ENCODE measurements at places on chromosomes 1 and 21.

GRCh38 chr21:33690874-33691273, 48.6 kb downstream of the ITSN1 start:
- no peak for DNase-seq

- DNase-seq, result no peak
These were observed 124.7 kb downstream of the NAV1 start for GRCh38 chr1:201663491-201664113.

GRCh38 chr1:51622455-51622913, 5.6 kb downstream of the OSBPL9 start:
- peak; percentile 40 for DNase-seq

DNA sequence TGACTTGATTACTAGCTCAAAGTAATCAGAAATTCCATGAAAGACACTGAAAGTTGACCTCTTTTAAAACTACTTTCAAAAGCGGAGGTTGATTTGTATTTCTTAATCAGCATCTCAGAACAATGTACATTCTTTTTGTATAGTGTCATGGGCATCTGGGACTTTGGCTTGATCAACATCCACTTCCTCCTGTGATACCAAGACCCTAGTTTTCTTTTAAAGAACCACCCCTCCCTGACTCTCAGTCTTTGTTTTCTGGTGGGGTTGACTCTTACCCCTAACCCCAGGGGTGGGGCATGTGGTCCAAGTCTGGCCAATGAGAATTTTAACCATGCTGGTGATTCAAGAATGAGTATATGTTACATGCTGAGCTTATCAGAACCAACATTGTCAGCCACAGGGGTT, 21.7 kb upstream of the IRF2BP2 start:
- DNase-seq, result no peak

GRCh38 chr1:101235696-101236515, 913 bp upstream of the S1PR1 start:
- DNase-seq, result no peak

GRCh38 chr1:186443638-186444037, 17.3 kb downstream of the PDC start:
- DNase-seq, result no peak

GRCh38 chr1:6473156-6473555, 7.2 kb upstream of the TNFRSF25 start:
- no peak for DNase-seq

DNA sequence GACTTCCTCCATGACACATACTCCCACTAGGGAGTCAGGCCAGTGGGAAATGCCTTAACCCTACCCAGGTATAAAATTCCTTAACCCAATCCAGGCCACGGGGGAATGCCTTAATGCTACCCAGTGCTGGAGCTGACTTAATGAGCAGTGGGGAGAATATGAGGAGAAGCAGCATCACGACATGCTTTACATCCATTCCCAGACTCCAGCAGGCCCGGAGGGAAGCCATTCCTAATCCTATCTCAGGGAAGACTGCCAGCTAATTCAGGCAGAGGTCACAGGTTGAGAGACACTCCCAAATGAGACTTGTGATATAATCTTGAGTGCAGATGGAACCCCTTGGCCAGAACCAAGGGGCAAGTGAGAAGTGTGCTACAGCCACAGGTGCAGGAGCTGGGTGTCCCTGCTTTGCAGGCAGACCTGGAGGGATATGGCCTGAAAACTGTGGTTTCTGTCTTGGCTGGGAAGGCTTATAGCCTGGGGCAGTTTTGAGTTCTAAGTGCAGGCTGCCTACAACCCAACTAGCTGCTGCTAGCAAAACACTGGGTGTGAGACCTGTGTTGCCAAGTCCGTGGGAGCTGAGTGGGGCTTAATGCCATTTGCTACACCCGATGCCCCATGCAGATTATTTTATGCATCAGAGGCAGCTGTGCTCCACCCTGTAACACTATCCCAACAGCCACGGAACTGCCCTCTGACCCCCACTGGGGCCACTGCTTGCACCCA, 45.1 kb upstream of the GUCA2A start:
- no peak for DNase-seq

DNA sequence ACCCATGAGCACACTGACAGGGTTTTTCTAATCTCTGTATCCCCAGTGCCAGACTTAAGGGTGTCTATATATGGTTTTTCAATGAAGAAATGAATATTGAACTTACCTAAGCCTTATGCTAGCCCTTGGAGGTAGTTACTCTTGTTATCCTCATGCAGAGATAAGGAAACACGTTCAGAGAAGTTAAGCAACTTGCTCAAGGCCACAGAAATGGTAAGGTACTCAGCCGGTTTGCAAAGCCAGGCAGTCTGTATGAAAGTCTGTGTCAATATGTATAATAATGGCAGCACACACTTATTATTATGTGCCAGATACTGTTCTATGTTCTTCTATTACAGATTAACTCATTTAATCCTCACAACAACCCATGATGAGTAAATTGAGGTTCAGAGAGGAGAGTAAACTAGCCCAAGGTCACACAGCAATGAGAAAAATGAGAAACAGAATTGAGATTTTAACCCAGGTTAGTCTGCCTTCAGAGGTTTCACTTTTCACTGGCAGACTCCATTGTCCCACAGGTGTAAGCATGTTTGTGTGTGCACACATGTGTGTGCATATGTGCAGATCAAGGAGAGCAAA, 54.6 kb upstream of the CSF3R start:
- DNase-seq, result no peak

DNA sequence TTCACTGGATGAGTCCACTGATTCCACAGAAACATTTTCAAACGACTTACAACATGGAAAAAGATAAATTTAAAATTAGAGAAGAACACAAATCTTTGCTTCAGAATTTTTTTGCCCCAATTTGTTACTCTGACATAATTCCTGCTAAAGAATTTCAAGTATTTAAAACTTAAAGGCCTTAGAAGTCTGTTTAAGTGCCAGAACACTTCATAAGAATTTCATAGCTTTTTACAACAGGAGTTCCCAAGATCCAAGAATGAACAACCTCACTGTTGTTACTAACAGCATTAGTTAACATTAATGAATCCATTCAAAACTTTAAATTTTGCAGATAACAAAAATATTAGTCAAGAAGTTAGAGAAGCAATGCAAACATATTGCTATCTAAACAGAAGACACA, 31.7 kb downstream of the ARHGAP29 start:
- DNase-seq, result no peak

- no peak for DNase-seq
These were observed 16.7 kb downstream of the CHD5 start for GRCh38 chr1:6163191-6163972.

- DNase-seq, result no peak
These were observed 24.3 kb upstream of the DIP2A start for GRCh38 chr21:46434322-46434958.

DNA sequence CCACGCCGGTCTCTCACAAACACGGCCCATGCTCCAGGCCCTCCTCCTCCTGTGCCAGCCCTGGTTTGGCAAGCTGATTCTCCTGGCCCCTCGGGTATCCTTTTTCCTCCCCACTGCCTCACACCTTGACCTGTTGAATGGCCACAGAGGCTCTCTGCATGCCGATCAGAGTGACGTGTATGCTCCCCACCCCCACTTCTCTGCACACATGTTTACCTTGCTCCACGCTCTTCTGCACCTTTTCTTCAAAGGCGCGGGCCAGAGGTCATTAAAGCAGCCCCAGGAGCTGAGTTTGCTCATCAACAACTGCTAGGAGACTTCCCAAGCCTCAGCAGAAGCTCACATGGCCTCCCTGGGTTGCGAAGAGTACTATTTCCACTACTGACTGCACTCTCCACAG, 139.3 kb upstream of the EDN2 start:
- DNase-seq, result no peak

GRCh38 chr21:15273244-15273643, 208.4 kb upstream of the NRIP1 start:
- DNase-seq, result no peak

DNA sequence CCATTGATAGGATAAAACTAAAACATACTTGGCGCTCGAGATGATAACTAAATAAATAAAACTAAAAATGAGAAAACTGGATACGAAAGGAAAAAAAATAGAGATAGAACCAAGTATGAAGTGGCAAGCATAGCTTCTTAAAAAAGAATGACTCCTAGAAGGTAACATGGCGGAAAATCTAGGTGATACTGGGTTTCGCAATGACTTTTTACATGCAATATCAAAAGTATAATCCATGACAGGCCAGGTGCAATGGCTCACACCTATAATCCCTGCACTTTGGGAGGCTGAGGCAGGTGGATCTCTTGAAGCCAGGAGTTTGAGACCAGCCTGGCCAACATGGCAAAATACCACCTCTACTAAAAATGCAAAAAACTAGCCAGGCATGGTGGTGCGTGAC, 70.7 kb downstream of the ACBD6 start:
- DNase-seq, result no peak

DNA sequence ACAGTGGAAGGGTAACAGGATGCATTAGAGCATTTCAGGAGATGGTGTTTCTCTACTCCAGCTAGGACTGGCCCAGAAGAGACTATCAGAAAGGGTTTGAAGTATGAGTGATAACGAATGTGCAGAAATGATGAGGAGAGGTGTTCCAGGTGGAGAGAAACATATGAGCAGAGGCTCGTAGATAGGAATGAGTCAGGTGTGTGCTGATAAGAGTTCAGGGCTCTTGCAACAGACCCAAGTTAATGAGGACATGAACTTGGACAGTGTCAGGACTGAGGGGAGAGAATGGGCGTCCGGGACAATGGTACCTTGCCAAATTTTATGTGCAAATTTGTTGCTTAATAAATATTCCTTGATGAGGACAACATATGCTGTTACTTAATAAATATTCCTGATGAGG, 183.9 kb upstream of the NFIA start:
- no peak for DNase-seq

DNA sequence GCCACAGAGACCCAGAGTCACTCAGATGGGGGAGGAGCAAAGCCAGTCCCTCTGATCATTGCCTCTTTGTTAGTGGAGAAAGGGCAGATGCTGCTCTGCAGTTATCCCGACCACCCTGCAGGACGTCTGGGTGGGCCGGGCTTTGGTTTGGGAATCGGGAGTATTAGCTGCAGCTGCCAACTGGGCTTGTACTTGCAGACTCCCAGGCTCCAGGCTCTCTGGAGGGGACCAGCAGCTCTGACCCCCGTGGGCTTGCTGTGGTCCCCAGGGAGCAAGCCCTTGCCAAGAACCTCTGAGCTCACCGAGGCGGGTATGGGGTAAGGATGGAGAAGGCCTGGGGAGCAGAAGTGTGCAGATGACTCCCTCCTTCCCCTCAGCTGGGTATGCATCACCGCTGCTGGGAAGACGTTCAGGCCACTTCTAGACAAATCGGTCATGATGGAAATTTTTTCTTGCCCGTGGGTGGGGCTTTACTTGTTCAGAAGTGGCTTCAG, 21.6 kb downstream of the MAPKAPK2 start:
- peak; percentile 82 for DNase-seq

DNA sequence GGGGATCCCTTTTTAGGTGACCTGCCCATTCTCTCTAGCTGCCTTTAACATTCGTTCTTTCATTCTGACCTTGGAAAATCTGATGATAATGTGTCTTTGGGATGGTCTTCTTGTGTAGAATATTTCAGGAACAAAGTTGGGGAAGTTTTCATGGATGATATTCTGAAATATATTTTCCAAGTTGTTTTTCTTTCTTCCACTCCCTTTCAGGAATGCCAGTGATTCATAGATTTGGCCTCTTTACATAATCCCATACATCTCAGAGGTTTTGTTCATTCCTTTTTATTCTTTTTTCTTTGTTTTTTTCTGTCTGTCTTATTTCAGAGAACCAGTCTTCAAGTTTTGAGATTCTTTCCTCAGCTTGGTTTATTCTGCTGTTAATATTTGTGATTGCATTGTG, 13.9 kb upstream of the SCMH1 start:
- DNase-seq, result no peak

DNA sequence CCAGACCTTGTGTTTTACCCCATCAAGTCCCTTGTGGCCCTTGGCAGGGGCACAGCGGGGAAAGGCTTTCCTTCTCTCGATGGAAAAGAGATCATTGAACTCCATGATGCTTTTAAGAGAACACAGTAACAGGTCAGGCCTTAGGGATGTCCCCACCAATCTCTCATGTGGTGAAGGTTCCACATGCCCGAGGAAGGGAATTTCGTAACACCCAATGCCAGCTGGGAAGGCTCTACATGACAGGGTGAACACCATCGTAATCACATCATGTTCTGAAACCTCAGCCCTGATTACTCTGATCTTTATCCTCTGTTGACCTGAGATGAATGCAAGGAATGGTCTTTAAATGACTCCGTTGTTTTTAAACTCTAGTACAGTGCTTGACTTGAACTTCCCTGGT, 105.5 kb upstream of the SPAG17 start:
- DNase-seq, result no peak

DNA sequence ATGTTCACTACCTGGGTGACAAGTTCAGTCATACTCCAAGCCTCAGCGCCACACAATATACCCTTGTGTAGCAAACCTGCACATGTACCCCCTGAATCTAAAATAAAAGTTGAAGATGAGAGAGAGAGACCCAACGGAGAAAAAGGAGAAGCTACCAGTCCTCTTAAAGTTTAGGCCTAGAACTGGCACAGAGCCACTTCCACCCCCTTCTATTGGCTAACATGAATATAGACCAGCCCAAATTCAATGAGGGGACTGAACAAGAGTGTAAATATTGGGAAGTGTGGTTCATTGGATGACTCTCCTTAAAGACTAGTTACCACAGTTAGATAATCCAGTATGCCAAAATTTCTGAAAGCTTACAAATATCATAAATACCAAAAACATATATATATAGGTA, 139.9 kb upstream of the ATP1B1 start:
- no peak for DNase-seq

GRCh38 chr1:180724055-180724454, 92.2 kb downstream of the XPR1 start:
- no peak for DNase-seq

DNA sequence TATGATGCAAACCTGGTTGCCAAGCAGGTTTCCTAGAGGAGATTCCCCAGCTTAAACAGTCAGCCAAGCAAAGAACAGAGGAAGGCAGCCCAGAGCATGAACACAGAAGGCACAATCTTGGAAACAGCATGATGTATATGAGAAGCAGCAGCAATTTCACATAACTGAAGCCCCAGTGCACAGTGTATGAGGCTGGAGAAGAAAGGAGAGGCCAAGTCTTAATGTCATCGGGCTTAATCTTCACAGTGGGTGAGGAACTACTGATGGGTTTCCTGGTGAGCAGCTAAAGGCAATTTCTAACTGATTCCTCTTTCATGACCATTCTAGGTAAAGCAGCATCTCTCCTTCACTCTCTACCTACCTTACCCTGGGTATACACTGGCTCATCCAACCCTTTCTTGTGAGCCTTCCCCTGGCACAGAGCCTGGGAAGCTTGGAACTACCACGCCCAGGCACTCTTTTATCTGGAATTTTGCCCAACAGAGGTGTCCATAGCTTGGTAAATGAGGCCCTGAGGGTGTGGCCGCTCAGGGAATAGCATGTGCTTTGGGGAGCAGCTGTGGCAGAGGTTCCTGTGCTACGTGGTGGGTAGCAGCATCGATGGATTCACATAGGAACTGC, 22.0 kb downstream of the FYB2 start:
- peak; percentile 29 for DNase-seq

- DNase-seq, result no peak
These were observed 18.5 kb upstream of the KCNE2 start for GRCh38 chr21:34345091-34345871.

GRCh38 chr1:201655243-201655642, 116.3 kb downstream of the NAV1 start:
- no peak for DNase-seq

GRCh38 chr1:157404063-157404501, 148.2 kb downstream of the FCRL5 start:
- DNase-seq, result no peak

All from NCI-H1092 treated with DMSO at 0.1 percent for 48 hours (cell line).